ENCODE measurements at places on chromosomes 7 and 10. TPM values are rescaled to one million over a fixed set of nuclear protein-coding genes. Genes with fewer than 3 reads are reported as not detected.

The OPALIN gene
- not detected for total RNA-seq

DNA sequence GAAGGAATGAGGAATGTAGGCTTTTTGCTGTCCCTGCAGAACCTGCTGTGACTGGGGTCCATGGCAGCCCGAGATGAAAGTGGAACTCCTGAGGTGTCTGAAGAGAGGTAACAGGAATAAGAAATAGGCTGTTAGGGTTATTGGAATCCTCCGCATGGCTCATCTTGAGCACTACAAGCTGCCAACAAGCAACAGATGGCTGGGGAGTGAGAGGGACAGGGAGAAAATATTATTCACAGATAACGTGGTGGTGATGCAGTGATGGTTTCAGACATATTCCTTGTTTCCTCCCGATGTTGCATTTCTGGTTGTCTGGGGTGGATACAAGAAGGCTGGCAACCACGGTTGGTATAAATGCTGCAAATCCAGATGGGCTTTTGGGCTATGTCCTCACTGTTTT is 46.1 kb downstream of the AP3M1 start:
- H3K4me1 ChIP-seq: peaks cover 2% of the 10 kb centered on the region
- no peaks in the 10 kb centered on the region for H3K27me3 ChIP-seq
- no peak overlapping the region for H3K4me3 ChIP-seq
- no peak overlapping the region for H3K27ac ChIP-seq
- DNase-seq: no peak

DNA sequence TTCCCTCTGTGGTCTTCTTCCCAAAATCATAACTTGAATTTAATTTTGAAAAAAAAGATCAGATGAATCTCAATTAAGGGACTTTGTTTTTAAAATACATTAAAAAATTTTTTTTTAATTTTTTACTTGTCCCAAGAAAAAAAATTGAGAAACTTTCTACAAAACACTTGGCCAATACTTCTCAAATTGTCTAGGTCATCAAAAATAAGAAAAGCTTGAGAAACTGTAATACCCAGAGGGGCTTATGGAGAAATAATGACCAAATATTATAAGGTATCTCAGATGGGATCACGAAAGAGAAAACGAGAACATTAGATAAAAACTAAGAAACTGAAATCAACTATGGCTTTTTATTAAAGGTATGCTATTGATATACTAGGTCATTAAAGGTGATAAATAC is 835.0 kb downstream of the GATA3 start:
- no peak overlapping the region for H3K4me3 ChIP-seq
- H3K36me3 ChIP-seq: no peaks in the 10 kb centered on the region
- no peak overlapping the region for H3K27ac ChIP-seq

DNA sequence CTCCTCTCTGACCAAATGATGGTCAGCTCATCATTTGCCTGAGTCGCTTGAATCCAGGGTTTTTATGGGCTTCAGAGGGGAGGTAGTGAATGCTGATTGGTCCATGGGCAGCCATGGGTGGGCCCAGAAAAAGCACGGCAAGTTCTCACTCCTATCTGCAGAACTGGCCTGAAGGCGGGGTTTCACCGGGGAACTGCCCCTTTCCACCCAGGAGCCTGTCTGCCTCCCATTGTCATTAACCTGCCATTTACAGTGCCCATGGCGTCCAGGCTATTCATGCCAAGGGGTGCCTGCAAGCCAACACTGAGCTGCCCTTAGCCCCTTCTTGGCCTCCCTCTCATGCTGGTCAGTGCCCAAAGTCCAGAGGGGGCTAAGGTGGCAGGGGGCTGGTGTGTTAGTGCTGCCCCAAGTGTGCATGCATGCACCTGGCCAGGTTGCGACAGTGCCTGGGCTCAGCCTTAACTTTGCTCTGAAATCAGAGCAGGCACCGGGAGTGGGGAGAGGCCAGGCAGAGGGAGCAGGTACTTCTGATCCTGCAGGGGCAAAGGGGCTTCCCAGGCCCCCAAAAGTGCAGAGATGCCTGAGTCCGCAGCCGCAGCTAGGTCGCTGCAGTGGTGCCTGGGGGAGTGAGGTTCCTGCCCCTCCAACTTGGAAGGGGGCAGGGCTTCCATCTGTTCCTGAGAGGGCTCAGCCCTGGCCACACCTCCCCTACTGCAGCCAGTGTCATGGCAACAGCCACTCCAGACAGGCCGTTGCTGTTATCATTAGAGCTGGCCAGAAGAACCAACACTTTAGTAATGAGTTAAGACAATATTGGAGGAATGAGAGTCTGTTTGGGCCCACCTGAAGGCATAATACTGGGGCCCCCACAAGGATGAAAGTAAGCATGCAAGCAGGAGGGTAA is 561.6 kb downstream of the GRM8 start:
- H3K27ac ChIP-seq: no peak overlapping the region
- H3K36me3 ChIP-seq: no peaks in the 10 kb centered on the region
- no peaks in the 10 kb centered on the region for H3K4me1 ChIP-seq
- DNase-seq: no peak
- H3K4me3 ChIP-seq: no peak overlapping the region

Measured in activated naive CD8-positive, alpha-beta T cell treated with anti-CD3 and anti-CD28 coated beads, Interleukin-2, amount 10 ng/mL, durations not matched to agents 7 days and 5 days (primary cell).